ENCODE measurements at places on chromosomes 12 and 14. TPM values are rescaled to one million over a fixed set of nuclear protein-coding genes. Genes with fewer than 3 reads are reported as not detected.

DNA sequence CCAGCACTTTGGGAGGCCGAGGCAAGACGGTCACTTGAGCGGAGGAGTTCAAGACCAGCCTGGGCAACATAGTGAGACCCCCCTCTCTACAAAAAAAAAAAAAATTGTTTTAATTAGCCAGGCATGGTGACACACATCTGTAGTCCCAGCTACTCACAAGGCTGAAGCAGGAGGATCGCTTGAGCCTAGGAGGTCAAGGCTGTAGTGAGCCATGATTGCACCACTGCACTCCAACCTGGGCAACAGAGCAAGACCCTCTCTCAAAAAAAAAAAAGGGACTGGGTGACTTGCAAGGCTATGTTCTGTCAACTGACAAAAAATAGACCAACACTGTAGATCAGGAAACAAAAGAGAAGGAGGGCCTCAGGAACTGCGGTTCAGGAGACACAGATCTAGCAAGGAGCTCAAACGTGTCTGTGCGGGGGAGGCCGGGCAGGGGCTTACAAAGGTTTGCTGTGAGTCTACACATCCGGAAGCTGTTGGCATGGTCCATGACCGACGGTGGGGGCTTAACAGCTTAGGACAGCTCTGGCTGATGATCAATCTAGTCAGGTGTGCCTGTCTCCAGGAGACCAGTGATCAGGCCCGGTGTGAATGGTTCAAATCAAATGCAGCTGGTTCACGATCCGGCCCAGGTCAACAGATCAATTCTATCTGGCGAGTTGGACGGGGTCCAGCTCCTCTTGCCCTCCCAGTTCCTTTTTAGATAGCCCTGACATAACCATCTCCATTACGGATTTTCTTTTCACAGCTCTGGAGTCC lies 31.7 kb upstream of the INF2 start:
- no peak overlapping the region for H3K27ac ChIP-seq
- DNase-seq = peak; percentile 94
- no peaks in the 10 kb centered on the region for H3K27me3 ChIP-seq
- no peaks in the 10 kb centered on the region for H3K36me3 ChIP-seq
- no peak overlapping the region for H3K4me3 ChIP-seq

- no peaks in the 10 kb centered on the region for H3K27me3 ChIP-seq
- H3K4me3 ChIP-seq = no peak overlapping the region
- no peaks in the 10 kb centered on the region for H3K4me1 ChIP-seq
- no peaks in the 10 kb centered on the region for H3K36me3 ChIP-seq
Measured at GRCh38 chr12:11954181-11954580, 116.6 kb upstream of the BCL2L14 start.

- H3K36me3 ChIP-seq = no peaks in the 10 kb centered on the region
- no peaks in the 10 kb centered on the region for H3K27me3 ChIP-seq
- H3K27ac ChIP-seq = no peak overlapping the region
- H3K4me1 ChIP-seq = no peaks in the 10 kb centered on the region
- no peak overlapping the region for H3K4me3 ChIP-seq
Measured at GRCh38 chr12:14194572-14194971, 170.9 kb upstream of the ATF7IP start.

Gene RABGGTA
- 74.3 TPM for total RNA-seq

DNA sequence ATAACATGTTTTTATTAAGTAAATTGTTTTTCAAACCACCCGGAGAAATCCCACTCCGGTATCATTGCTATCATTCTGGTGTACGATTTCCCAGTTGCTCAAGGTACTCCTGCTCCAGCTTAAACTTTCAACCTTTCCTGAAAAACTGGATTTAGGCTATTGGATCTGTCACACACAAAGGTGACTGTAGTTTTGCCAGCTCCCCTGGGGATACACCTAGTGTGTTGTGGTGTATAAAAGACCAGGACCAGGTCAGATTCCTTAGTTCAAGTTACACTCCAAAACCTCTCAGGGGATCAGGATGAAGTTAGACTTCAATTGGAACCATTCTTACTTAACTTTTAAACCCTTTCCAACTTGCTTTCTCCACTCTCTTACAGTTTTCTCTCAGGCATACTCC lies 303.9 kb downstream of the NOVA1 start:
- no peaks in the 10 kb centered on the region for H3K27me3 ChIP-seq
- H3K4me1 ChIP-seq = no peaks in the 10 kb centered on the region
- no peak overlapping the region for H3K4me3 ChIP-seq
- H3K27ac ChIP-seq = no peak overlapping the region
- DNase-seq = no peak

DNA sequence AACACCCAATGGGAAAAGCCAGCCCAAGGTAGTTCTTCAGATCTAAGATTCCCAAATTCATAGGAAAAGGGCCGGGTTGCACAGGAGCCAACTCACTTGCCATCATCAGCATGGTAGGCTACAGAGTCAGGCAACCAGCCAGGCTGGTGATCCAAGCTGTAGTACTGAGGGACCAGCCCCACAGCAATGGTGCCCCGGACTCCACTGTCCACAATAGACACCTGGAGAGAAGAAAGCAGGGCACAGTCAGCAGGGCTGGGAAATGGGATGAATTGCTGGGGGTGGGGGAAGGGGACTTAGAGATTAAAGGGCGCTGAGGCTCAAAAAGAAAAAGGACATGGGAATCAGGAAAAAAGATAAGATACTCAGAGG lies 4.2 kb downstream of the SPRYD3 start:
- peaks cover 9% of the 10 kb centered on the region for H3K4me1 ChIP-seq
- no peak overlapping the region for H3K27ac ChIP-seq
- no peak for DNase-seq
- no peak overlapping the region for H3K4me3 ChIP-seq
- no peaks in the 10 kb centered on the region for H3K27me3 ChIP-seq

DNA sequence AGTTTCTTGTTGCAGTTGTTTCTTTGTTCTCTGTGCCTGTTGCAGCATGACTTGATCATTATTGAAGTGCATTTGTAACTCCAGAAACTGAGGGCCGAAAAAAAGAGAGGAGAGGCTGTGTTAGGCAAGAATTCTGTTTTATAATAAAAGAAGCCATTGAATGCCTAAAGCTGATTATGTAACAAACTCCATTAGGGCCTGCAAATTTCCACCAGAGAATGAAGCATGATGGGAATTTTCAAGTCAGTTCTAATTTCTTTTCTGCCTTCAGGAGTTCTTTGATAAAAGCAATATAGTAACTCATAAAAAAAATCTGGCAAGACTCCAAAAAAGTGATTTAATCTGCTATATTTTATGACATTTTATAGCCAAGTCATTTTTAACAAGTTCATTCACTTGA lies 156.7 kb upstream of the RASSF8 start:
- no peaks in the 10 kb centered on the region for H3K27me3 ChIP-seq
- H3K4me1 ChIP-seq = no peaks in the 10 kb centered on the region
- no peak for DNase-seq

- H3K36me3 ChIP-seq = no peaks in the 10 kb centered on the region
- H3K4me3 ChIP-seq = no peak overlapping the region
- H3K27ac ChIP-seq = no peak overlapping the region
- H3K4me1 ChIP-seq = no peaks in the 10 kb centered on the region
Measured at GRCh38 chr12:89084751-89085150, 267.6 kb downstream of the DUSP6 start.

Gene TMEM63C
- 3.3 TPM for total RNA-seq

Gene PRPH
- 6.4 TPM for total RNA-seq

DNA sequence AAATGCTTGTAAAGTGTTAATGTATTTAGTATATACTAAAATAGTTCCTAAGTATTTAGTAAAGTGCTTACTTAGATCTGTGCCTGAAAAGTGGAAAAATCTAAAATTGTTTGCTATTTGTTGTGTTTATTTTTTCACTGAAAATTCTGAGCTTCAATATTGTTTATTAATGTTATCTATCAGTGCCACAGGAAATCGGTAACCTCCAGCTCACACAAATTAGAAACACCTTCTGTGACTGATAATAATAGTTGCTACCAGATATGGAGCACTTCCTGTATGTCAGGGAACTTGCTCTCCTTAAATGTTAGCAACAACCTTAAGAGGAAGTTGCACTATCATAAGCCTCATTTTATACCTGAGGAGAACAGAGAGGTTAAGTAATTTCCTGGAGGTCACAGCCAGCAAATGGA lies 723 bp upstream of the LRP10 start:
- peaks cover 5% of the 10 kb centered on the region for H3K4me1 ChIP-seq
- H3K4me3 ChIP-seq = peak overlapping the region; percentile 81
- H3K27ac ChIP-seq = peak overlapping the region; percentile 97
- H3K27me3 ChIP-seq = no peaks in the 10 kb centered on the region
- no peaks in the 10 kb centered on the region for H3K36me3 ChIP-seq
- no peak for DNase-seq

Gene TMED8
- total RNA-seq = 7.5 TPM

DNA sequence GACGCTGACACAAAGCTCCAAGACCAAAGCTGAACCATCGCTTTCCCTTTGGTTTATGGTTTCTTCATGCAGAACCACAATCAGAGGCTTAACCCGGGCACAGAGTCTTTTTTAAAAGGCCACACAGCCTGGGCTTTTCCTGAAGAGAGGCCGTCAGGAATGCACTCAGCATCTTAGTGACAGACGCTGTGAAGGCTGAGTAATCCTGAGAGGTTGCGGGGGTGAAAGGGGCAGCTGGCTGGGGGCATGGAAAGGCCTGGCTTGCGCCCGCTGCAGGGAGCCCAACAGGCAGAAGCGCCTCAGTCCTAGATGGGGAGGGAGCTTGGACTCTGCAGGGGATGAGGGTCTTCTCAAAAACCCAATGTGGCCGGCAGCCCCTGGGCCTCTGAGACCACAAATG lies 13.6 kb downstream of the CTDSP2 start:
- H3K27me3 ChIP-seq = no peaks in the 10 kb centered on the region
- peaks cover 10% of the 10 kb centered on the region for H3K4me1 ChIP-seq
- H3K36me3 ChIP-seq = no peaks in the 10 kb centered on the region
- H3K4me3 ChIP-seq = no peak overlapping the region
- DNase-seq = no peak

Gene GPN3
- total RNA-seq = 14.9 TPM

DNA sequence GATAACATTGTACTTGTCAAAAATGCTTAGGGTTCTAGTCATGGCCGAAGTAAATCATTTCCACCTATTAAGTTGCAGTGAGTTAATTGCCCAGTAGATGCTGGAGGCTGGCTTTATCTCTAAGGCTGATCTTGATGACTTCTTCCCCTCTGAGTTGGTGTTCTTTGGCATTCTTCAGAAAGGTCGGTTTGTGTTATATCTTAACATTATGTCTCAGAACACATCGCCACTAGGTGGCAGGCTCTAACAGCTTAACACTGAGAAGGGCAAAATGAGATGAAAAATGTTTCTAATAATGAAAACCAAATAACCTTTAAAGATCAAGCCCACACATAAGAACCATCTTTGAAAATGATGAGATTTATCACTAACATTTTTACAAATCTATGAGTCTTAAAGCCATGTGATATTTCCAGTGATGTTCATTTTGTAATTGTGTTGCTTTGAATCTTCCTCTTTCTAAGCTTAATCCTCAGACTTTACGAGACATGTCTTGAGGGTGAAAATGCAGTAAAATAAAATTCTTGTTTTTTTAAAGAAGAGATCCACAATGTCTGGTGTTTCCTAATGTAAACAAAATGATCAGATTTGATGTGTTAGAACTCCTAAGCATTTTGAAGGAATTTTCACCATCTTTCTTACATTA lies 28.6 kb downstream of the SUDS3 start:
- no peak overlapping the region for H3K27ac ChIP-seq
- no peaks in the 10 kb centered on the region for H3K27me3 ChIP-seq
- no peak overlapping the region for H3K4me3 ChIP-seq

GRCh38 chr12:108305520-108305919 lies 33.6 kb downstream of the CMKLR1 start:
- no peaks in the 10 kb centered on the region for H3K36me3 ChIP-seq
- no peaks in the 10 kb centered on the region for H3K4me1 ChIP-seq
- peak; percentile 69 for DNase-seq
- H3K27me3 ChIP-seq = no peaks in the 10 kb centered on the region

- H3K27ac ChIP-seq = no peak overlapping the region
- no peak for DNase-seq
- H3K36me3 ChIP-seq = no peaks in the 10 kb centered on the region
- H3K27me3 ChIP-seq = no peaks in the 10 kb centered on the region
- no peak overlapping the region for H3K4me3 ChIP-seq
Measured at GRCh38 chr12:113453330-113453729, 18.3 kb downstream of the LHX5 start.

Gene TMEM132D
- total RNA-seq = 0.35 TPM

DNA sequence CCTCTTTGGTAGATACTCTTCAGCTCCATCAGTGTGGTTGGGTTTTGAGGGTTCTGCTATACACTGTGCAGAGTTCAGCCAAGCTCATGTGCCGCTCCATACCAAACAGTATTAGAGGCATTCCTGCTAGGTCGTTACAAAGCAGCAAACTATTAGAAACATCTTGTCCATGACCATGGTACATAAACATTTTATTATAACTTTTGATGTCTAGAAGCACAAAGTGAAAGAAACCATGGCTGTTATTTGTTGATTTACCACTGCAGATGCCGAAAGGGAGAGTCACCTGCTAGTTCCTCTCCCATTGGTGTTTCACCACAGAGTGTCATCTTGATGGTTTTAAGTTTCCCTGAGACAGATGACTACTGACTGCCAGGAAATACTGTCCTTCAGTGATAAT lies 242.0 kb downstream of the ADAMTS20 start:
- no peak overlapping the region for H3K27ac ChIP-seq
- no peaks in the 10 kb centered on the region for H3K36me3 ChIP-seq
- H3K4me3 ChIP-seq = no peak overlapping the region
- no peaks in the 10 kb centered on the region for H3K27me3 ChIP-seq
- DNase-seq = no peak

Gene EPYC
- total RNA-seq = not detected

DNA sequence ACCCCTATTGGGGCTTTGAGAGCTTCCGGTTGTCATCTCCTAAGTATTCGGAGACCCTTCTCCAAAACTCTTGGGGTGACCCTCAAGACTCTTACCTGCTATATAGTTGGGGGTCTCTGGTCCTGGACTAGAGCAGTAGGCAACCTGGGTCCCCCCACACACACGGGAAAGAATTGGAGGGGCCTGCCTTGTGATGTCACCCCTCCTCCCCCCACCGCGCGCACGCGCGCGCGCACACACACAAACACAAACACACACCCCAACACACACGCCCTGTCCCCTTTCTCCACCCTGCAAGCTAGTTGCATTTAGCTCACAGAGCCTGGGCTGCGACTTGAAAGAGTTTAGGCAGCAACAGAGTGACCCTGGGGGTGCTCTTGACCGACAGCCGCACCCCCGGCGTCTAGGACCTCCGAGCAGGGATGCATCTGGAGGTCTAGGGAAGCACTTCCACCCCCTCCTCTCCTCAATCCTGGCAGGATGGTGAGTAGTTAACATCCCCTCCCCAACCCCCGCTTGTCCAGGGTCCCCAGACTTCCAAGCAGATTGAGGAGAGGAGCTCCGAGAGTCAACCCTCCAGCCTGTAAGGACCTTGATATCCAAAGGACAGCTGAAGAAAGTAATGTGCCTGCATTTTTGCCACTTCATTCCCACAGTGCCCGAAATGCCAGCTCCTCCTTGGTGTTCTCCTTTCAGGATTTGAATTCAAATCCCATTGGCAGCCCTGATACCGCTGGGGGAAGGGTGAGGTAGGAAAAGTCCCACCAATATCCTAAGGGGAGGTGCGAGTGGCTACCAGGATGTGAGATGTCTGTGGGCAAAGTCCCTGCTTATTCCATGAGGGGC lies 1.4 kb upstream of the DNAJC14 start:
- peak; percentile 49 for DNase-seq
- H3K4me1 ChIP-seq = peaks cover 12% of the 10 kb centered on the region
- peak overlapping the region; percentile 88 for H3K27ac ChIP-seq
- peak overlapping the region; percentile 84 for H3K4me3 ChIP-seq

Data from Peyer's patch (tissue), 4 donors.